T-helper 17 cell (primary cell): ENCODE measurements at places on chromosomes 5 and 9.

- DNase-seq, result no peak
Observed at GRCh38 chr9:83588256-83588655, 34.7 kb upstream of the IDNK start.

GRCh38 chr5:37776826-37777225 is 63.0 kb downstream of the GDNF start:
- no peak for DNase-seq

- no peak for DNase-seq
Observed at GRCh38 chr9:127290561-127291065, 26.0 kb downstream of the GARNL3 start.

GRCh38 chr9:15959663-15960062 is 406.8 kb downstream of the CCDC171 start:
- DNase-seq, result no peak

DNA sequence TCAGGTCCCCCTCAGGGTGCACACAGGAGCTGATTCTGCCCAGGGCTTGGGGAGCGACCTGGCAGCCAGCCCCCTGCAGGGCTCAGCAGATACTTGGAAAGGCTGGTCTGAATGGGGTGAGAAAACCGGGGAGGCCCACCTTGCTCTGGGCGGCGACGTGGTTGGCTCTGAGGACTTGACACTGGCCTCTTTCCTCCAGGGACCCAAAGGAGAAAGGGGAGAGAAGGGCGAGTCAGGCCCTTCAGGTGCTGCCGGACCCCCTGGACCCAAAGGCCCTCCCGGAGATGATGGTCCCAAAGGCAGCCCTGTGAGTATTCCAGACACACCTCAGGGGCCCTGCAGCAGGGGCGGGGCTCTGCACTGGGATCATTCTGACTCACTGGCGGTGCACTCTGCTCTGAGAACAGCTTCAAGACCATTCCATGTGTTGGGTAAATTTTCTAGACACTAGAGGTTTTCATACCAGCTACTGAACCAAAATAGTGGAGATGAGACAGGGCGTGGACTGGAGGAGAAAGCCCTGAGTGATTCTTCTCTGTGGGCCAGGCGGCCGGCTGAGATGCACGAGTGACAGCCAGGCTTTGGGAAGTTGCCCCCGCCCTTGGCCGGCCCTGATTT is 65.9 kb upstream of the FCN2 start:
- no peak for DNase-seq

GRCh38 chr5:68012831-68013230 is 202.7 kb upstream of the PIK3R1 start:
- DNase-seq, result no peak

DNA sequence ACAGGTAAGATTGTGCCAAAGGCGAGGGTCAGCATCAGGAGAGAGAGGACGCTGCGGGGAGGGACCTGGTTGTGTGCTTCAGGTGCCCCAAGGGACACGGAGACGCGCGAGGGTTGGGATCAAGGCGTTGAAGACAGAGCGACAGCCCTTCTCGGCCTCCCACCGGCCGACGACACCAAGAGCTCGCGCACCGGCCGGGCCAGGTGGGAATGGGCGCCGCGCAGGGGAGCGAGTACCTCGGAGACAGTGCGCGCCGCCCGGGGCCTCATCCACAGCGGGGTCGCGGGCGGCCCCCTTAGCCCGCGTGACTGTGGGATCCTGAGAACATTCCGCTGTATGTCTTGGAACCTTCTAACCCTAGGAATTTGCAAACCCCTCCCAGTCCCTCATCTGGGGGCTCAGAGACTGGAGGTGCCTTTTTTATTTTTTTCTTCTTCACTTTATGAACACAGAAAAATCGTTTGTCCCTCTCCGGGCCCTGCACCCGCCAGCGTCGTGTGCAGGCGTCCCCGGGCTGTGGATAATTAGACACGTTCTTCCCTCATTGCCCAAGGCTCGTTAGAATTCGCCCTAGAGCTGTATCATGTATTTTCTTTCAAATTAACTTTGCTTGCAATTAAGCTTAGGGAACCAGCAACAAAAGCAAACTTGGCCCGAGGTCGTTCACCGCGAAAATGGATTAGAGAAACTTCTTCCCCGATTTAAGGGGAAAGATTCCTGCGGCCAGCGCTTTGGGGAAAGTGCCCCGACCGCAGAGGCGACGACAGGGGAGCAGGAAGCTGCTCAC is 4.8 kb downstream of the FOXE1 start:
- DNase-seq, result no peak

DNA sequence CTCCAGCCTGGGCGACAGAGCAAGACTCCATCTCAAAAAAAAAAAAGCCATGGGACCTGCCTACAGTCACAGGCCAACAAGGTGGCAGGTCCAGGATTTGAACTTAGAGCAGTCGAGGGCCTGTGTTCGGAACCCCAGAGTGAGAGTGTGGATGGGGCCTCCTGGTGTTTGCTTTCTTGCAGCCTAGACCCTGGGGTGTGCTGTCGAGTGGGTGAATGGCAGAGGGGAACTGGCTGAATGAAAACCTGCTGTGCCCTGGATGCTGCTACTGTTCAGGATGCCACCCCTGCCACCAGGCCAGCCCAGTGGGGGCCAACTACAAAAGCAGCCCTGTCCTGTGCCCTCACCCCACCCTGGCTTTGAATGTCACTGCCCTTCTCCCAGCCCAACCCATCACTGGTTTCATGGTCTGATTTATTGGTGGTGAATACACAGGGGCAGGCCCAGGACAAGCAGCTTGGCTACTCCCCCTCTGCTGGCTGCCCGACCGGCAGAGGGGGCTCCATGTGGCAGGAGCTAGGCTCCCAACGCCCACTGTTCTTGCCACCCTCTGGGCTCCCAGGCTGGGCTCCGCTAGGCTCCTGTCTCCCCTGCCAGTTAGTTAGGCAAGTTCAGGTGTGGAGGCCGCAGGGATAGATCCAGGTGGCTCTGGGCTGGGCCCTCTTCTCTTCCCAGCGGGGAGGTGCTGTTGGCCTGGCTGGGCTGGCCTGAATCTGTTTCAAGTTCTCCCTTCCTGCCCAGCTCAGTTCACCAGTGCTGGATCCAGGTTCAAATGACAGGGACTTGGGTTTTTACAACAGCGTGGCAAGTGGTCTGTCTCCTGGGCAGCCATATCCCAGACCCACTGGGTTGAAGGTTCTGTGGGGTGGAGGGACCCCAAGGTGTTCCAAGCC is 12.2 kb downstream of the FPGS start:
- DNase-seq, result no peak

- no peak for DNase-seq
Observed at GRCh38 chr5:87113861-87114260, 153.8 kb upstream of the RASA1 start.
